NCI-H460 (cell line): ENCODE measurements at places on chromosomes 13 and 19. TPM values are rescaled to one million over a fixed set of nuclear protein-coding genes. Genes with fewer than 3 reads are reported as not detected.

GRCh38 chr13:24385902-24386301 is 76.5 kb downstream of the C1QTNF9 start:
- DNase-seq = no peak

DNA sequence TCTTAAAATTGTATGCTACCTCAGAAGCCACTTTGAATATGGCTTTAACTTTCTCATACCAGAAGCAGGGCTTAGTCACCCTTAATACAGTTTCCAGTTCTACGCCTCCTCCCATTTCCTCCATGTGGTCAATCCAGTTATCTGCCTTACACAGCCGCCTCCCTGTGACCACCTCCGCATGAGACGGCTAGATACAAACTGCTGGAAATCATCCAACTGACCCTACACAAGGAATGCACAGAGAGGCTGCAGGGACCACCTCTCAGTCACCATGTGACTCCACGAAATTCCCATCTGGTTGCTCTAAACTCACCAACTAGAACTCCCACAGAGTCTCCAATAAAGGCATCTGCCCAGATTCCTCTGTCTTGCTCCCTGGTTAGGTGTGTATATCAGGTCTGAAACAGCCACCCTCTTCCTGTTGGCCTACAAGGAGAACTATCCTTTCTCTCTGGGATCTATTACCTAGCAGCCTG is 6.8 kb downstream of the ZNF564 start:
- no peak for DNase-seq

- no peak for DNase-seq
These were observed 72.5 kb downstream of the RAP2A start for GRCh38 chr13:97506511-97506910.

ZNF813 gene
- total RNA-seq = not detected in 2 replicates

ATP8B3 gene
- 1.4 and 1.7 TPM in 2 replicates for total RNA-seq
